ENCODE measurements at places on chromosomes 4 and X.

DNA sequence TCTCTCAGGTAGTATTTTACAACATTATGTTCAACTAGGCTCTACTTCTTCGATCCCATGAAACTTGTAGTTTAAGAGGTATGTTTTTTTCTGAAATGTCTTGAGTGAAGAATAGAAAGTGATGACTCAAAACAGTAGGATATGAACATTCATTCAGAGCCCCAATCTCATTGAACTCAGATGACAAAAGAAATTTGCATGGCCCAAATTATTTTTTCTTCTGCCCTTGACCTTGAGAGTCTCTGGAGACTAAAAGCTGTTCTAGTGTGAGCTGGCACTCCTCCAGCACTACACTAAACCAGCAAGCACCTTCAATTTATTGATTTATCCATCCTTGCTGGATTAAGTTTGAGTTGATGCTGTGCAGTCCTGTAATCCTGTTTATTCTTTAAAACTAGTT, 4.0 kb downstream of the DCLK2 start:
- DNase-seq: no peak

DNA sequence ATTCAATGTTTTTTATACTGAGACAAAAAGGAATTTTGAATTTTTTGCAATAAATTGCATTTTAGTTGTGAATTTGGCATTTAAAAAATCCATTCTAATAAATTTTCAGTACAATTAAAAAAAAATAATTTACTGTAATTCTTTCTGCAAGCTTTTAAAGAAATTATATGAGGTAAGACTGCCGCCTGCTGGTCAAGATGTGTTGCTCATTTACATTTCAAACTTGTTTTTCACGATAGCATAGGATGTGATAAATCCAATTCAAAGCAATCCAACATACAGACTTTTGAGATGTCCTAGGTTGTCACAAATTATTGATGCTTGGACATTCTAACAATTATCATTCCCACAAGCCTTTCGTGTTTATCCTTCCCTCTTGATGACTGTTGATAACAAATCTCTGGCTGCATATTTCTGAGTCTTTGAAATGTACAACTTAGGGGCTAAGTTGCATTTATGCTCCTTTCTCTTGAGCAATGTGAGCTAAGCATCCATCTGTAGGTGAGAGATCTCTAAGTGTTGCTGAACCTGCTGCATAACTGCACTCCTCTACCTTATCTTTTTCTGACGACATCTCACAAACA, 21.7 kb upstream of the MFAP3L start:
- no peak for DNase-seq

DNA sequence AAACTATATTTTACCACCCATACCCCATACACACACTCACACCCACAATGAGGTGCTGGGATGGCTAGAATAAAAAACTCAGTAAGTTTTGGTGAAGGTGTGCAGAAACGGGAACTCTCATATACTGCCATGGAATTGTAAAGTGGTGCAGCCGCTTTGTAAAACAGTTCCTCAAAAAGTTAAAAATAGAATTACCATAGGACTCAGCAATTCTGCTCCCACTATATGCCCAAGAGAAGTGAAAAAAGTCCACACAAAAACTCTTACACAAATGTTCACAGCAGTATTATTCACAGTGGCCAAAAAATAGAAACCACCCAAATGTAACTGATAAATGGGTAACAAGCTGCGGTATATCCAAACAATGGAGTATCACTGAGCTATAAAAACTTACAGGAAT, 6.5 kb downstream of the CENPU start:
- DNase-seq: no peak

DNA sequence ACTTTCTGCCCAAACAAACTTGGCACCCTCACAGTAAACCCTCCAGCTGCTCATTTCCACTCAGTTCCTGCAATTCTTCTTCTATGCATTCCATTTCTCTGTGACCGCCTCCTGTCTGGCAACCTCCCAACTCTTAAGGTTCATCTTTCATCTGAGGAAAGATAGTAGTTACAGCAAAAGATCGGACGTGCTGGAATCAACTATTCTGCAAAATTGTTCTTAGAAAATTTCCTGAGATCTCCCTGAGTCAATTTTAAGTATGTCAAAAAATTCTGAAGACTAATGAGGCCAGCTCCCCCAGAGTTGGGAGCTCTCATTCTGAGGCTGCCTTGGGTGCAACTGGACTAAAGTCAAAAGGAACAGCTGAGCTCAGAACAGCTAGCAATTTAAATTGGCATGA, 1026.0 kb downstream of the ADGRL3 start:
- no peak for DNase-seq

Measured in H9 (cell line).